Fibroblast of pulmonary artery (primary cell): ENCODE measurements at places on chromosomes 5 and 9.

DNA sequence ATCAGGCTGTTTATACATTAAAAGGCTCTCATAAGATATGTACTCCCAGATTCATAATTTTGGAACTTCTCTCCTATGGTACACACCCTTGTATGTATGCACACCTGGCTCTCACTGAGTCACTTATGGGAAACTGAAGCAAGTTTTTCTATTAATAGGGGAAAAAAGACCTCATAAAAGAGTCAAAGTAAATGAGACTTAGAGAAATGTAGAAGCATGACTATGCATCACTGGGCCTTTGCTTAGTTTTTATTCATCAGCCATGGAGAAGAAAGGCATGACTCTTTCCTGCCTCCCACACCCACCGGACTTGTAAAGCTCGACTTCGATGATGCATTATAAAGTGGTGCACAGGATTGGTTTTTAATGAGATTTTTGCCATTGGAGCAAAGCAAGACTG is 28.2 kb downstream of the MTAP start:
- DNase-seq, result no peak

- no peak for DNase-seq
These were observed 8.3 kb downstream of the LPCAT1 start for GRCh38 chr5:1515311-1515920.

GRCh38 chr9:76651119-76651705 is 113.0 kb upstream of the PCA3 start:
- DNase-seq, result no peak

DNA sequence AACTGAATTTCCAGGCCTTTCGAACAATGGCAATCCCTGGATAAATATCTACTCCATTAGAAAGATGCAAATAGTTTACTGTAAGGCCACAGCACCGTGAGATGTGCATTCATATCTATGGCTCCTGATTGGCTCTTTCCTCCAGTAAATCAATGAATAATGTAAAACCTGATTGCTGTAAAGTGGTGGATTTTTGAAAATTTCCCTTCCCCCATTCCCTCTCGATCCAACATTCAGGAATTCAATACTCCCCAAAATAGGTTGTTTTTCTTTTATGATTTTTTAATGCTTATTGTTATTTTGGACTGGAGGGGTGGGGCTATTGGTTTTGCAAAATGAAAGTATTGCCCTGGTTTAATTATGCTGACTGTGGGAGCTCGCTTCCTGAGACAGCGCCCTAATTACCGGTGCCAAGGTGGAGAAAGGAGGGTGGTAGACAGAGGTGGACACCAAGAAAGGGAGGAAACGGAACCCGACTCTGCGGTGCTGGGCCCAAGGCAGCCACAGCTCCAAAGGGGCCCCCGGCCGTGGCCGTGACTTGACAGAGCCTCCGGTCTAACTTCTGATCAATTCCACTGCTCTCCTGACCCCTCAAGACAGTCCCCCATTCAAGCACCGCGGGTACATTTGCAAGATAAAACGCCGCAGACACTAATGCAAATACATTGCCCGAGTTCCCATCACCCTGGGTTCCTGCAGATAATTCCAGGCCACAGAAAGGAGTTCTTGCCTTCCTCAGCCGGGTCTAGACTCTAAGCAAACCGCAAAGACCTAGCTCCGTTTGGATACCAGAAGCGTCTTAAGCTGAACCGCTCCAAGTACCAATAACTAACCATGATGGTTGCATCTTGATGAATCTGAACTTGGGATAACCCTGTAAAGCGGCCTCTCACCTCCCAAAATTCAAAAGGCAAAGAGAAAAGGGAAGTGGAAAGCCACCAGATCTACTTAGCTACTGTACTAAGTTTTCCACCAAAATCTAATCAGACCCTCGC is 211.2 kb downstream of the MEF2C start:
- no peak for DNase-seq

DNA sequence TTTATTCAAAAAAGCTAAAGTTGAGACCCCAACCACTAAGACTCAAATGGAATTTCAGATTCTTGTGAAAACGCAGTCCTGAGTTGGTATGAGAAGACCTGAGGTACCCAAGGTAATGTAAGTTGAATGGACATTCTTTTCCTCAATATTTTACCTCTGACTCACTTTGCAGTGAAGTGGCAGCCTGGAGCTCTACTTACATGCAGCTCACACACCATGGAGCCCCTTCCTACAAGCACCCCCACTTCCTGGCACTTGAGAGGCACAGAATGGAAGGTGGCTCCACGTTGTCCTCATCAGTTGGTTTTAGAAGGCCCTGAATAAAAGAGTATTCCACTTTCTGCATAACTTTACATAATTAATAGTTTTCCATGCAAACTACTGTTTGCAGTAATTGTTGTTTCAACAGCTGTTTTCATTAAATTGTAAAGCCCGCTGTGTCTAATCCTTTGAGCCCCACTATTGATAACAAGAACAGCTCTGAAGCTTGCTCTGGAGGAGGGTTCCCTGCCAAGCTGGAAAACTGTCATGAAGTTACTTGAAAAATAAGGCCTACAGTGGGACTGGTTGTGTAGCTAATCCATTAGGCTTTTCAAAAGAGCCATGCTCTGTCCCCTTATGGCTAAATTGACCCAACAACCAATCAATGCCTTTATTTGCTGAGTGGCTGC is 102.2 kb upstream of the SPATA31D4 start:
- peak; percentile 32 for DNase-seq

DNA sequence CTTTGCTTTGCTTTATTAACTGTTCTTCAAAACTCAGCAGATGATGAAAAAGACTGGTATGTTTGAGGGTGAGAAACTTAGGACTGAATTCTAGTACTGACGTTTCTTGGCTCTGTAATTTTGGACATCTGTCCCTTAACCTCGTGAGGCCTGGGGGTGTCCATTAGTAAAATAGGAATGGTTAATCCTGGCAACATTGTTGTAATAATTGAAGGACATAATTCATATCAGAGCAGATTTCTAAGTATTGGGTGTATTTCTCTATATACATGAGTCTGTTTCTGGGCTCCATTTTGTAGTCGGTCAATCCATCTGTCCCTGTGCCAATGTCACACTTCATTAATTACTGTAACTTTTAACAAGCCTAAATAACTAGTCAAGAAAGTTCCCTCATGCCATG is 206.7 kb downstream of the MAST4 start:
- DNase-seq, result no peak

DNA sequence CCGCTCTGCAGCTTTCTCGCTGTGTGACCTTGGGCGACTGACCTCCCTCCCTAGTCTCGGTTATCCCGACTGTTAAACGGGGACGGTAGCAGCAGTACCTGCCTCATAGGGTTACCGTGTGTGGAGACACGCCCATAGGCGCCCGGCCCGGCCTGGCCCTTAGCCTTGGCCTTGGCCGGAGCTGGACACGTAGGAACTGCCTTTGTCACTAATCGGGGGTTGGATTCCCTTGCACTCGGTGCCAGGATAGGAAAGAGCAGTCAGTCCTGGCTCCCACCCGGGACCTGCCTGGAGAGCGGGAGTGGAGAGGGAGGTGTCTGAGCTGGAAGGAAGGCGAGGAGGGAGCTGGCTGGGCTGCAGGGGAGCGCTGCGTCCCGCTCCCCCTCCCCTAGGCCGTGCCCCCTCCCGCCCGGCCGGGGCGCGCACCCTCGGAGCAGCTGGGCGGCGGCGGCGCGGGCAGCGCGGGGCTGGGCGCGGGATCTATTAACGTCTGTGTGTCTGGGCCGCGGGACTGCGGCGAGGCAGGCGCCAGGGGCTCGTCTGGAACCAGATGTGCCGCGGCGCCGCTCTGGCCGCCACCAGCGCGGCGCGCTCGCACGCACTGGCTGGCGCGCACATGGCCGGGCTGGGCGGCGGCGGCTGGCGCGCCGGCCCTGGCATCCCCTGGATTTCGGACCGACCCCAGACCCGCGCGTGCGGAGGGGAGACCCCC is 31.7 kb downstream of the PRRX2 start:
- peak; percentile 38 for DNase-seq

DNA sequence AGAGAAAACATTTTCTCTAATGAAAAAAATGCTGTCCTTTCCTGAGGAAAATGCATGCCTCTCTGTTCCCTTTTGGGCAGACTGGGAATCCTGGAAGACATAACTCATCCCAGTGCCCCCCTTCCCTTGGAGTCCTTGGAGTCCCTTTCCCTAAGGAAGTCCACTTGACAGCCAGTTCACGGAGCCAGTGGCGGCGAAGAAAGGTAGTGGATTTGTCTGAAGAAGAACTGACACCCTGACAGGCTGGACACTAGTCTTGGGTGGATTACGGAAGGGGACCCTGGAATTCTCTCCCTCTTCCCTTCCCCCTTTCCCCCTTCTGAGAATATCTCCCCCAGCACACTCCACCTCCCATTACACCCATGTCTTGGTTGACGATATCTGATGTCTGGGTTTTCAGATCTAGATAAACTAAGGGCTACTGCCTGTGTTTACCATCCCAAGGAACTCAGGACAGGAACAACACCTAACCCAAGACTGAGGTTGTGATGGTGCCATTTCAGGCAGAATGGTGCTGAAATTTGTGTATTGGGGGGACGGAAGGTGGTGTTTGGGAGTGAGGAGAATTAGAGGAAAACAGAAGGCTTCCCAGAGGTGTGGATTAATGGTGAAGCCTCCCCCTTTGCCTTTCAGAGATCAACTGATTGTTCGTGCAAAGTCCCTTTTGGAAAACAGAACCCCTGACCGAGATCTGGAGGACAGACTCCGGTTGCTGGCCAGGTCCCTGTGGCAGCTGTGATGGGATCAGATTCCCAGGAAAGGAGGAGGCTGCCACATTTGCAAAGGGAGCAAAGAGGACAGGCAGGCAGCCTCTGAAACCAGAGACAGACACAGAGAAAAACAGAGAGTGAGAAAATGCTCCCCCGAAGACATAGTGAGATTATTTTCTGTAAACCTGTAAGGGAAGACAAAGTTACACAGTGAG is 704 bp downstream of the SPARC start:
- DNase-seq, result no peak

DNA sequence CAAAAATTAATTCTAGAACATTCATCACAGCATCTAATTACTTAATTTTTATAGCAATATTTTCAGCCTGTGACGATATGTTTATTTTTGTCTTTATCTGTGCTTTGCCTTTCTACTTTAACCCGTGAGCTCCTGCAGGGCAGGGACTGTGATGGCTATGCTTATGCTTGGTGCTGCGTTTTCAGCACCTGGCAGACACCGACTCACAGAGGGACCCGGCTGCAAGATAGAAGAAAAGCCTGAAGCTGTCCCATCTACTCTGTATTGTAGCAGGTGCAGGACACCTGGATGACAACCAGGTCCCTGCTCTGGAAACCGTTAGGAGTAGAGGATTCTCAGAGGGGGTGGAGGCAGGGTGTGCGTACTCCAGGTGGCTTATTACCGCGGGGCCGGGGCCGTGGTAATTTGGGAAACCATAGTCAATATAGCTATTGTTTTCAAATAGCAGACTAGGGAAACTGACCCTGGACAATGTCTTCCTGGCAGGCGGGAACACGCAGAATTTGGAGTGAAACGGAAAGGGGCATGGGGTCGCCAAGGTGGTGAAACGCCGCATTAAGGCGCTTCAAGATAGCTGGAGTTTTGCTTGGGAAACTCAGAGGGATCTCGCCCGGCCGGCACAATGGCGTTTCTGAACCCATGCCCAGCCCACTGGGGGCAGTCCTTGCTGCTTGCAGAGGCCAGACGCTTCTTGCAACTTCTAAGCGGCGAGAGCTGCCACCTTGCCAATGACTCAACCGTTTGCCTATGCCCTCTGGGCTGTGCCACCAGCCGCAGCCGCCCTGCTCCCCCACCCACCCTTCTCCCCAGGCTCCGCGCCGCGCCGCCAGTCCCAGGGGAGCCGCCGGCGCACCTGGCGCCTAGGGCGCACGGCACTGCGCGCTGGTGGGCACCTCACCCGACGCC is 140.1 kb upstream of the PALM2AKAP2 start:
- DNase-seq, result no peak

DNA sequence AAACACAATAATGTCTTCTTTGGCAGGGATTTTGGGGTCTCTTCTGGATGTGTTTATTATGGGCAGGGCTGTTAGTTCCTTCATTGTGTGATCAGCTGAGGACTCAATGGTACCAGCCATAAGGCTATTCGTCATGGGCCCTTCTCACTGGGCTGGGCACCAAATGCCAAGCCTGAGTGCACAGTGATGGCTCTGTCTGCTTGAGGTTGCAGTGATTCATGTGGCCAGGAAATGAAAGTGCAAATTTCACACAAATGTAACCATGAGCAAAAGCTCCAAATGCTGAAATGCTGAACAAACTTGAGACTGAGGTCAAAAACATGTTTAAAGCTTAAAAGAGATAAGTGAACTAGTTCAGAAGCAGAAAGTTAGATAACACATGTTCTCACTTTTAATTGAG is 191.0 kb downstream of the TARS1 start:
- DNase-seq, result peak; percentile 13

GRCh38 chr5:135027266-135027696 is 6.7 kb downstream of the PITX1 start:
- no peak for DNase-seq

DNA sequence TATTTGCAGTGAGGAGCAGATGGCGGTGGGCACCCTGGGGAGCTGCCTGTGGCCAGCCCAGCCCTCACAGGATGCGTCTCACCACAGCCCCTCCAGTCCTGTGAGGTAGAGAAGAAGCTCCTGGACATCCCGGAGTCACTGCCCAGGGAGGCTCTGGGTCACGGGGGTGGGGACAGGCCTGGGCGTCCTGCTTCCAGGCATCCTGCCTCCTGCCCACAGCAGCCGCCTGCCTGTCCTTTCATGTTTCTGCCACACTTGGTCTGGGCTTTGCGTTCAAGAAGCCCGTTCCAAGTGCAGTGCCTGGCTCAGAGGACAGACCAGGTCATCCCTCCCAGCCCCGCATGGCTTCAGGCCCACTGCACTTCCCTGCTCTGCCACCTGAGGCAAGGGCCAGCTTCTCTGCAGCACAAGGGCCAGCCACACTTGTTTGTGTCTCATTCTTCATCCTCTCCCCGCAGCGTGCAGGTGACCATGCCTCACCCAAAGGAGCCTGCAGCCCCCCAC is 38.2 kb downstream of the ZDHHC11B start:
- DNase-seq, result no peak

DNA sequence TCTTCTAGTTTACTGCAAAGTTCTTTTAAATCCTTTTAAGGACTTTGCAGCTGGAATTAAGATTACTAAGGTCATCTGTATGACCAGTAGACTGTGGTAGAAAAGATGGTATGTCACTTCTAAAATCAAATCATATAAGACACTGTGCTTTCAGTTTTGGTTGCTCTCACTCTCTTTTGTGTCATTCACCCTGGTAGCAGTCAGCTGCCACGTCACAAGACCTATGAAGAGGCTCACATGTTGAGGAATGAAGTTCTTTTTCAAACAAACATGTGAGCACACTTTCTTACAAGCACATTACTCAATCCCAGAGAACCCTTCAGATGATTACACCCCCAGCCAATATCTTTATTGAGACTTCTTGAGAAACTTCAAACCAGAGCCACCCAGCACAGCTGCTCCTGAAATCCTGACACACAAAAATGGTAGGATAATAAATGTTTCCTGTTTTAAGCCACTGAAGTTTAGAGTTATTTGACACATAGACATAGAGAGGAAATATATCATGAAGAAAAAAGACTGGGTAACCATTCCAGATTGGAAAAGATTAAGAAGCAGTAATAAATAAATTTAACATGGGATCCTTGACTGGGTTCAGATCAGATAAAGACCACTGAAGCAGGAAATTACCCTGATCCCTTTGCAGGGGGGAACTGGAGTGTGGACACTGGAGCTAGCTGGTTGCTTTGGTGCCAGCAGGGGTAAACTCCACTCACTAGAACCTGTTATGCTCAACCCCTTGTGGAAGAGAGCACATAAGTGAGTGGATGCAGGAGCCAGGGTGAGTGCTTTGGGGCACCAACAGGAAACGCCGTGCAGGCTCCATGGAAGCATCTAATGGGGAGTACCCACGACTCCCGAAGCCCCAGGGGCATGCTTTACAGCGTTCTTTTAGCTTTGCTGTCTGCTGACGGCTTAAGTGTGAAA is 64.1 kb downstream of the SLCO4C1 start:
- DNase-seq, result no peak
